Germinal center (tissue), 1 donor: ENCODE measurements at places on chromosomes 11 and 22.
A peak's percentile ranks its signal among the peaks of the same experiment; 100 is the strongest.

- DNase-seq, result no peak
These were observed 10.5 kb downstream of the FGF3 start for GRCh38 chr11:69808667-69809086.

DNA sequence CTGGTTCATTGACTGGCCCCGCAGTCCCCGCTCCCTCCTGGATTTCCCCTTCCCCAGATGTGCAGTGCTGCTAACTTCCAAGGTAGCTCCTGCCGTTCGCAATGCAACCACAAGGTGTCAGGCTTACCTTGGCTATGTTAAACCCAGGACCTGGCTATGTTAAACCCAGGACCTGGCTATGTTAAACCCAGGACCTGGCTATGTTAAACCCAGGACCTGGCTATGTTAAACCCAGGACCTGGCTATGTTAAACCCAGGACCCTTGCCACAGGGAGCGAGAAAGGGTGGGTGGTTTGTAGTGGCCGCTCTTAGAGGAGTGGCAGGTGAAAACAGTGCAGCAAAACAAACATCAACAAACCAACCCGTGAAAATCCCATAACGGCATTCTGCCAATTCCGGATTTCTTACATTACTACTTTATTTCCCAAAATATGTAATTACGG is 2.9 kb upstream of the ADAMTS8 start:
- peak; percentile 64 for DNase-seq

GRCh38 chr11:86587264-86588193 is 84.9 kb downstream of the ME3 start:
- DNase-seq, result no peak

DNA sequence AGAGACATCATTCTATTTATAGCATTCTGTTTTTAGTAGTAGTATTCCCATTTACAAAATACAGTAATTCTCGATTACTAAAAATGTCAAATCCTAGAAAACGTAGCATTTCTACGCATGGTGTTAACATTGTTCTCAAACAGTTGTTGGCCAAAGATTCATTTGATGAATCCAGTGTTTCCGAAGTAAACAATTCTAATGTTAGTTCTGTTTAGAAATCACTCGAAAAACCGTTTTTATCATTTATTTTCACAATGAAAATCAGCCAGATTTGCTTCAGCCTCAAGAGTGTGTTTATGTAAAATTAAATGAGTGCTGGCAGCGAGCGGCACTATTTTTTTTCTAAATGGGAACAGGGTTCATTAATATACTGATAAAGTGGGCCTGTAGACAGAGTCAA is 7.1 kb downstream of the MS4A18 start:
- no peak for DNase-seq

DNA sequence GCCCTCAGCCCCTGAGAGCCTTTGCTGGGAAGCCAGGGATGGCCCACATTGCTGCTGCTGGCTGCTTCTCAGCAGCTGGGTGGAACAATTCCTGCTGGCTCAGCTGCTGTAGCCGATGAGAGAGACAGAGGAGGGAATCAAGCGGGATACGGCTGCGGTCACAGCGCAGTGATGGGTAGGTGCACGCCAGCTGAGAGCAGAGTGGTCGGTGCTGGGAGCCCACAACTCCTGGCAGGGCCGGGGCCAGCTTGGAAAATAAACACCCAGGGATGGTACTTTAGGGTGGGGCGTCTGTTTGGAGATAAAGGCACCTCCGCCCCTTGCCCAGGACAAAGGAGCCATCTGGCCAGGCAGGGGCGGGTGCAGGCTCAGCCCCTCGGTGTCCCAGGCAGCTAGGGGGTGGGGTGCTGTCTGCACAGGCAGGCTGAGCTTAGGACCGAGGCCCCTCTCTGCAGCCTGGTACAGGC is 480.5 kb downstream of the MIAT start:
- DNase-seq, result no peak

DNA sequence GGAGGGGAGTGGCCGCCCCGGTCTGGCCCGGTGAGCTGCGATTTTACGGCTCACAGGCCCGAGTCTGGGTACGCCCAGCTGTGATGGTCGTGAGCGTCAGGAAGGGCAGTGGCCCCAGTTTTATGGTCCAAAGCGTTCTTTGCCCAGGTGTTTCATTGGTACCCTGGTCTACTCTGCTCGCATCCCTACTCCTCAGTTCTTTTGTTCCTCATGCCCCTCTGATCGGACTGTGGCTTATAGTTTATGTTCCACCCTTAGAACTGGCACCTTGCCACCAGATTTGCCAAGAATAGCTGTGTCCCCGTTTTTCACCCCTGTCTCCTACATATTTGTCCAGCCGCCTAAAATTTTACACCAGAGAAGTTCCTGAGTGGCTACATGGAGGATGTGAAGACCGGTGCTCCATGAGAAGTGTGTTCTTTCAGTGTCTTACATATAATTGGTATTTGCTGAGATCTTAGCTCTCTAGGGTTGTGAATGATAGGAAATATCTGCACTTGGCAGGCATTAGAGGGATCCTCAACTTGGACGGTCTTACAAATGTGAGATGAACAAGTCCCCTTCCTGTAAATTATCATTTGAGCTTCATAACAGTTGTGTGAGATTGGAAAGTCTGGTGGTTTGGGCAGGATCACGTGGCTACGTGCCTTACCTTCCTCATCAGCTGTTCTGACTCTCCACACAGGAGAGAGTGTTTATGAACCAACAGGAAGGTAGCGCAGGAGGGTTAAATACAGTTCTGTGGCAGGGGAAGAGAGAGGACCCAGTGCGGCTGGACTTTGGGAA is 1.1 kb downstream of the PANX1 start:
- DNase-seq, result peak; percentile 29
